ENCODE measurements at places on chromosomes 5 and 9.

GRCh38 chr5:175795959-175796358 lies 75.4 kb upstream of the CPLX2 start:
- no peak for DNase-seq

- DNase-seq: no peak
Observed at GRCh38 chr5:147481376-147481775, 28.5 kb downstream of the DPYSL3 start.

DNA sequence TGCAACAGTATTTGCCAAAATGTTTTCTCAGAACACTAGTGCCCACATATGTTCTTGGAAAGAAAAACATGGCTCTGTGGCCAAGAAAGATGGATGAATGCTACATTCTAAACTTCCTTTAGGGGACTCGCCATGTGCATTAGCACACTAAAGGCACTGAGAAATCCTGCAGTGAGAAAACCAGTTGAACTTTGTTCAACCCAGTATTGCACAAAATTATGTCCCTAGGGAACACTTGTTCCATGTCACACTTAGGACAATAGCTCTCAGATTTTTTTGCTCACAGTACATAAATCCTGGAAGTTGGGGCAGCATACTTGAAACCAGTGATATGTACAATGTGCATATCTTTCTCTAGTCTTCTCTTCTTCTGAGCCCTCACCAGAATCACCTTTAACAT lies 96.6 kb downstream of the ADRB2 start:
- no peak for DNase-seq

DNA sequence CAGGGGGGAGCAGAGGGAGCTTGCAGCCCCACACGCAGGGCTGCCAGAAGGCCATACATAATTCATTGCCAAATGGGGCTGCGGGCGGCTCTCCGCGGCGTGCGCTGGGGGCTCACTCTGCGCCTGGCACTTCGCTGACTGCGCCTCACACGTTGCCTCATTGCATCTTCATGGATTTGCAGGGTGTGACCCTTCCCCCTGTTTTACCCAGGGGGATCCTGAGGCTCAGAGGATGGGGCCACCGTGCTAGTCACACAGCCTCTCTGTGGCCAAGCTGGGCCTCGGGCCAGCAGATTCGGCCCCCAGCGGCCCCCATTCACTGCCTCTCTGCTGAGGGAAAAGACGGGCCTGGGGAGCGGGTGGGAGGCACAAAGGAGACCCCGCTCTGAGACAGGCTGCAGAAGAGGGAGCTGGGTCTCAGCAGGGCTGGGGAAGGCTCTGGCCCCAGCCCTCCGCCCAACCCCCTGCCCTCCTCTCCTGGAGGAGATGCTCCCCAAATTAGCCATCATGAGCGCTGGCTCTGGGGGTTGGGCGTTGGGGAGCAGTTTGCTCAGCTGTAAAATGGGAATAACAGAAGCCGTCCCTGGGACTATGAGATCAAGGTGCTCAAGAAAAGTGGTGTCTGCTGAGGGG lies 115.5 kb downstream of the C9orf50 start:
- DNase-seq: no peak

- peak; percentile 94 for DNase-seq
Observed at GRCh38 chr9:137021979-137022661, 5.9 kb downstream of the ABCA2 start.

DNA sequence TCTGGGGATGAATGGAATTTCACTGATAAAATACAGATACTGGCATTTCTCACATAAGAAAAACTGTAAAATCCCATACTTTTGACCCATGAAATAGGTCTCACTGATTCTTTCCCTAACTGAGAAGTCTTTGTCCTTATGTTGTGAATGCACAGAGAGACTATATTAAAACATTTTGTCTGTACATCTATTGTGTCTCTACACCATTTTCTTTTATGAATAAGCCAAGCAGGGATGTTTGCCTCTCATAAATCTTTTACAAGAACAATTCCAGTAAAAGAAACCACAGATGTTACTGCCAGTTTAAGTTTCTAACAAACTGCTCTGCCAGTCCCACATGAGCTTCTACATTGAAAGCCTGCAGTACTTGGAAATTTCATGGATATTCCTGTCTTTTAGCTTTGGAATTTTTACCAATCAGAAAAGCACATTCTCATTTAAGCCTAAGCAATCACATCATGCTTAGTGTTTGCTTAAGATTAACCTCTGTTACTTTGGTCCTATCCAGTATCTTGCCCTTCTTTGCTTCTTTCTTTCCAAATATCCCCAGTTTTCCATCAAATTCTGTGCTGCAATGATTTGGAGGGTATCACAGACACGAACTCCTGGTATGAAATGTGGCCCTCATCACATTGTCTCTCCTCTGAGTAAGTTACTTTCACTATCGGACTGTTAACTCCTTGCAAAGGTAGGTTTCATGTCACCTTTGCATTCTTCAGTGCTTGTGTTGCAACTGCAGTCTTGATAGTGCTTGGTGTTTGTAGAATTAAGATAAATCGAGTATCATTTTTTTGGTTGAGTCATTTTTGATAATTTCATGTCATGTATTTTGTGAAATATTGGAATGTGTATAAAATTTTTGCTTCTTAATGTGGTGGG lies 415.1 kb upstream of the ADAMTSL1 start:
- DNase-seq: no peak

- DNase-seq: no peak
Observed at GRCh38 chr5:56250011-56250410, 16.9 kb upstream of the ANKRD55 start.

DNA sequence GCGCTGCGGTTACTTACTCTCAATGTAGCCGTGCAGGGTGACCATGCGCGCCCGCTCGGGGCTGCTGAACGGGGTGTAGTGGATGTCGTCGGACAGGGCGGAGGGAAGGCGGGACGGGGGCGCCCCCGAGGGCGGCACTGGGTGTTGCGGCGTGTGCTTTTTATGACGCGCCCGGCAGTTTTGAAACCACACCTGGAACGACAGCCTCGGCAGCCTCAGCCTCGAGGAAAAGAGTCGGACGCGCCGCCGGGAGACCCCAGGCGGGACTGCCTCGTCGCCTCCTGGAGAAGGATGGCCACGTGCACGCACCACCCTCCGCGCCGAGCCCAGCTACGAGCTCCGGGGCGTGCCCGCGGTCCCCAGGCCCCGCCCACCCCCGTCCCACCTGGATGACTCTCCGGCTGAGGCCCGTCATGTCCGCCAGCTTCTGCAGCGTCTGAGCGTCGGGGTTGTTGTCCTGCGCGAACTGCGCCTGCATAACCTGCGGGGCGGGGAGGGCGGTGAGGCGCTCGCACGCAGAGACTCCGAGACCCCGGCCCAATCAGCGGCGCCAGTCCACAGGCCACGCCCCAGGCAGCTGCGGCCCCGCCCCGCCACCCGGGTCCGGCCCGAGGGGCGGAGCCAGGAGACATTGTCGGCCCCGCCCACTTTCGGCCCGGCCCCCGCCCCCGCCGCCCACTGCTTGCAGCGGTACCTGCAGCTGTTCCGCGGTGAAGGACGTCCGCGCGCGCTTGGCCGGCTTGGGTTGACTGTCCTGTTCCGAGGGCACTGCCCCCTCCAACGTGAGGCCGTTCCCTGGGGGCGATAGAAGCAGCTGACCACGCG lies 15.0 kb downstream of the LHX6 start:
- no peak for DNase-seq

DNA sequence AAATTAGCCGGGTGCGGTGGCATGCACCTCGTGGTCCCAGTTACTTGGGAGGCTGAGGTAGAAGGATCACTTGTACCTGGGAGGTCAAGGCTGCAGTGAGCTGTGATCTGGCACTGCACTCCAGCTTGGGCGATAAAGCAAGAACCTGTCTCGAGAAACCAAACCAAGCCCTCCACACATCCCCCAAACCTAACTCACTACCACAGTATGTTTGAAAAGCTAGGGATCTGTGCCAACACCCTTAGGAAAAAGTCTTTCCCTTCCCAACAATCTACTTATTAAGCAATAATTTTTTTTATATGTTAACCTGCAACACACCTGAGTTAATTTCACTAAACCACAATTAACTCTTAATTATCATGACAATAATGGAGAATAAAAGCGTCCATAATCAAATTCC lies 2.2 kb downstream of the UBTD2 start:
- DNase-seq: no peak

DNA sequence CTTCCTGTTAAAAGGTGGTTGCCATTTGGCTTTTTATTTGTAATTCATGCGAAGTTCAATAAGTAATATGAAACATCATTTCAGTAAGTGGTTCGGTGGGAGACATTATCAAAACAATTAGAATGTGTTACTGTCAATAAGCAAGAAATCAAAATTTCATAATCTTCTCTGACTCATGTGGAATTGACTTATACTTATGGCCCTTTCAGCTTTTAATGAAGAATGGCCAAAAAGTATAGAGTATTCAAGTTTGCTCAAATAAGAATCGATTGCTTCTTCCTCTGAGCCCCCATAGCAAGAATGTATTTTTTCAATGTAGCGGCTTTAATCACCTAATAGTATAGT lies 174.5 kb downstream of the AOPEP start:
- no peak for DNase-seq

DNA sequence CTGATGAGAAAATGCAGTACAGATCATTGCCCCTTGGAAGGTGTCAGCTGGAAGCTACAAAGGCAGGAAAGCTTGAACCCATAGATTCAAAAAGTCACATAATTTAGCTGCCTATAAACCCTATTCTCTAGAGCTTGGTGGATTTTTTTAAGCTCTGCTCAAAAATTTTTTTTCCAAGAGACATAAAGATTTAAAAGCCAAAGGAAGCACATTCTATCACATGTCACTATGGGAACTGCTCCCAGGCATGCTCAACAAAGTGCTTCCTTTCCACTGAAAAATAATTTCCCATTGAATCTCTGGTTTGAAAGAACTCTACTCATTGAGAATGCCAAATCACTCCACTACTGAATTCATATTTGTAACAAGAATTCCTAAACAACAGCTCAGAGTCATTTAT lies 419.8 kb downstream of the CETN3 start:
- DNase-seq: no peak

GRCh38 chr5:89572696-89573095 lies 689.7 kb upstream of the MEF2C start:
- no peak for DNase-seq

DNA sequence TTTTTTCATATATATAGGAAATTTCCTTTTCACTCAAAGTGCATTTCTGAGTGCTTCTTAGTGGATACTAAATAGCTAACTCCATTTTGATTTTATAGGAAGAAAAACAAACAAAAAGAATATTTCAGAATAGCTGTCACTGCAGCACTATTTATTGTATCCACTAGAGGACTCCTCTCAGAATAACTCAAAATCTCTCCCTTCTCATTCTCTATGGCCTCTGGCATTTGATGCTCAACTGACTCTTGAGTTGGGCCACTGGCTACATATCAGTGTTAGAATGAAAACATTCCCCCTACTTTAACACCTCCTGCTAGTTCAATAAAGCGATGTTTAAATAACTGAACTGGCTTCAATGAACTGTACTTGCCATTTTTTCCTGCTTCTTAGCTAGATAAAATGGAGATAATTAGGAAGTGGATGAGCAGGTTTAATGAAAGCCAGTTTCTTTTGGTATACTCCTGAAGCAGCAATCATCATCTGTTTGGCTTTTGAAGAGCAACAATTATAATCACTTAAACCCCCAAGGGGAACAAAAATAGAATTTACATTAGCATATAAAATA lies 16.6 kb upstream of the ELAVL2 start:
- no peak for DNase-seq

GRCh38 chr5:62720031-62720441 lies 141.4 kb downstream of the LRRC70 start:
- no peak for DNase-seq

- no peak for DNase-seq
Observed at GRCh38 chr9:34771007-34771406, 61.1 kb upstream of the CCL21 start.

DNA sequence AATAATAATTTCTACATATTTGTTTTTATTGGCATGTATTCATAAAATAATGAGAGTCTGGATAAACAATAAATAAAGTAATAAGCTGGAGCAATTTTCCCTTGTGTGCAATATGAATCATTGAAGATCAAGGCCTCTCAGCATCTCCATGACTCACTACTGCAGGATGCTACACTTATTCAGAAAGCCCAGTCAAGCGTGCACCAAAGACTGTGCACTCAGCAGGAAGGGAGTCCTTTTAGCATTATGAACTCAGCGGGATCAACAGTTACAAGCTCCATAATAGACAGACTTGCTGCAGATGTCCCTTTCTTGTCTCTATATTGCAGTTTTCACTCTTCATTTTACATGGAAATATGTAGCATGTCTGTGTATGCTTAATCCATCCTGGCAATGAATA lies 485.3 kb downstream of the CDH9 start:
- no peak for DNase-seq

- no peak for DNase-seq
Observed at GRCh38 chr9:135365013-135365768, 114.4 kb upstream of the PPP1R26 start.

- DNase-seq: no peak
Observed at GRCh38 chr9:71504636-71505035, 263.7 kb downstream of the CEMIP2 start.

DNA sequence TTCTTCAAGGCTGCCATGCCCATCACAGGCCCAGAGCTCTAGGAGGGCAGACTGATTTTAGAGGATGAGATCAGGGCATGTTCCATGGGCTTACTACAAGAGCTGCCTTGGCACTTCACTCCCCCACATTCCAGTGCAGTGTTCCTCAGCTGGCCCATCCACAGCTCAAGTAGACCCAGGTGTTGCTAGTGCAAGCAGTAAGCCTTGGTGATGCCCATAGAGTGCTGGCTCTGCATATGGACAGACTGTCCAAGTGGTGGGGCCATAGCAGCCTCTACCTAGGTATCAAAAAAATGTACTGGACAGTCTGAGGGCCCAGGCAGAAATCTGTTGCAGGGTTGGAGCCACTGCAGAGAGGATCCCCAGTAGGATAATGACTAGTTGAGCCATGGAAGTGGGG lies 366.6 kb downstream of the FGF10 start:
- no peak for DNase-seq
